ENCODE measurements at places on chromosomes 3 and 15.

DNA sequence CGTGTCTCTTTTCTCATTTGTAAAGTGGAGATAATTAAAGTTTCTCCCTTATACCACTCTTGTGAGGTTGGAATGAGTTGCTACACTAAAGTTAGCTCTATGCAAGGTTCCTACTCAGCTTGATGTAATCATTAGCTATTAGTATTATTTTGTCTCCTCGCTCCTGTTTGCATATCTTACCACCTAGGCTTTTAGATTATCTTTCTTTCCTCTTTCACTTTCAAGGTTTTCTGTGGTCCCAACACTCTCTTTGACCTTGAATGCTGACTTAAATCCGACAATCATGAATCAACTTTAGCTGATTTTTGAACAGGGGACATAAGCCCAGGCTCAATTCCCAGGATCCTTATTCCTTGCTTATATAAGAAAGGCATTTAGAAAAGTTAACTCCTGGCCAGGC lies 769.7 kb upstream of the GRM7 start:
- no peak for DNase-seq

DNA sequence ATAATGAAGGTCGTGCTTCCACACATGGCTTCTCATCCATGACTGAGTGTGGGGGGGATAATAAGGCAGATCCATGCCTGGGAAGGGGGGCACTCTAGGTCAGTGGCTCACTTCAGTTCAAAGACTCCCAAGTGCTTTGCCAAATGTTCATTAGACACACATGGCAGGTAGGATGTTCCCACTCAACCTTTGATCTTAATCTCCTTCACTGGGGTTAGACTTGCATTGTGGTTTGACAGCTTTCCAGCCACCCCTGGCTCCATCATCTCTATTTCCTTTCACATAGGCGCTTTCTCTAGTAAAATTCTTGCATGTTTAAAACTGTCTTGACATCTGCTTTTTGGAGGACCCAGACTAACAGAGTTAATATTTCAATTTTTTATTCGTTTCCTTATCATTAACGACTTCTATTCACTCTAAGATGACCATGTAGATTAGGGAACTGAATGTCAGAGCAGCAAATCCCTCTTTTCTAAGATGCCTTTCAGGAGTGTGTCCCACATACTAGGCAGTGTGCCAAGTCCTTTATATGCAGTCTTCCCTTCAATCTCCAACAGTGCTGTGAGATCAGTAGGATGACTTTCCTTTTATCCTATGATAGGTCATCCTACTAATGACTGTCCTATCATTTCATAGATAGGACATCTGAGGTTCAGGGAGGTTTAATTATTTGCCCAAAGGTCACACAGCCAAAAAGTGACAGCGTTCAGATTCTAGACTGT lies 57.9 kb downstream of the BTD start:
- DNase-seq, result no peak

DNA sequence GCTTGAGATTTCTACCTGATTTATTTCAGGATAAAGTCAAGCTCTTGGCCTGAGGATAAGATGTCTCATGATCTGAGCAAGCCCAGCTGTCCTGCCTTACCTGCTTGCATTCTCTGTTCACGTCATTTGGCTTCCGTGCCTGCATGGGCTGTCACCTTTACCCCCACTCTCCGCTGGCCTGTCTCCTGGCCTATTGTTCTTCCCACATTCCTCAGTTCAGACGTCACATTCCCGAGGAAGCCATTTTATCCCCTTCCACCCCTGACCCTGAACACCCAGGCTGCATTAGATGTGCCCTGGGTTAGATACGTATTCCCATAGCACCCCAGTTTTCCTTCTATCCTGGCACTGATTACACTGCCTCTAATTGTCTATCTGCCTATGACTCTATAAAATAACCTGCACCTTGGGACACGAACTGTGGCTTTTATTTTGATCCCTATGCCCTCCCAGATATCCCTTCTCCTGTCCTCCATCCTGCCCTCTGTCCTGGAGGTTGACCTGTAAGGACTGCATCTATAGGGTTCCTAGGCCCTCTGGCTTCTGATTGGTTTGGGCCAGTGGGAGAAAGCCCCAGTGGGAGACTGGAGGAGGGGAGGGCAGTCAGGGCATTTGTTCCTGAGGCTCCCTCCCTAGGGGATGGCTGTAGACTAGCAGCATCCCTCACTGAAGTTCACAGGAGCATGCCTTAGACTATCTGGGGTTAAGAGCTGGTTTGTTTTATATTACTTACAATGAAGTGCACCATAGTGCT lies 19.2 kb upstream of the UBE2Q2 start:
- DNase-seq, result no peak

DNA sequence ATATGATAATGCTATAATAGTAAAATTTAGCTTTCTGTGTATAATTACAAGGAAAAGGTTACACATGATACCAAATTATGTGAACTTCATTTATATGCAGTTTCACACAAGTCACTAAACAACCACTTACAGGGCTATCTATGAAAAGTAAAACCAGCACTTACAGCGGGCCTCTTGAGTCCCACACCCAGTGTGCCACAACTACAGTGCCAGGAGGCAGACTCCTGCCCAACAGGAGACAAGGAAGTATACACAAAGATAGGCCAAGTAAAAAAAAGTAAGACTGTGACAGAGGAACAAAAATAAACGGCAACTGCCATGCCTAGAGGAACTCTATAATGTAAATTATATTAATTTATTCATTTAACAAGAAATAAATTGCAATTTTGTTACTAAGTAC lies 53.4 kb upstream of the NEK10 start:
- no peak for DNase-seq

DNA sequence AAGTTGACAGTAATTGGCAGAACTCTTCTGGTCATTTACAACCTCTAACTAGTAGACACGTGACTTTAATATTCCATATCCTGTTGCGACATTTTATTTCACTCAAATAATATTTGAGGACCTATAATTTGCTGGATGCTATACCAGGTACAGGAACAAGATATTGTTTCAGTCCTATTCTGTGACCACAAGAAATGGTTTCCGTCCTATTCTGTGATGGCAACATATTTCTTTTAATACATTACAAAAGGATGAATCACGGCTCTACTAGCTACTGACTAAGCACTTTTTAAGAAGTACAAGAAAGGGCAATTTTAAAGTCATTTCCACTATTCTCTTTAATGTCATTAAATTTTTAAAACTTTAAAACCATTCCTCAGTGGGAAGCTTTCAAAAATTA lies 400.2 kb downstream of the CNTN3 start:
- no peak for DNase-seq

- DNase-seq, result no peak
Measured at GRCh38 chr15:90062973-90063769, 39.1 kb downstream of the IDH2 start.

All from NCI-H2227 treated with DMSO at 0.1 percent for 48 hours (cell line).